AG09309 (cell line): ENCODE measurements at places on chromosomes 5 and 9.

GRCh38 chr9:81461196-81461595 lies 228.2 kb downstream of the TLE1 start:
- no peak for DNase-seq

GRCh38 chr5:56737002-56737621 lies 78.2 kb upstream of the MAP3K1 start:
- no peak for DNase-seq

DNA sequence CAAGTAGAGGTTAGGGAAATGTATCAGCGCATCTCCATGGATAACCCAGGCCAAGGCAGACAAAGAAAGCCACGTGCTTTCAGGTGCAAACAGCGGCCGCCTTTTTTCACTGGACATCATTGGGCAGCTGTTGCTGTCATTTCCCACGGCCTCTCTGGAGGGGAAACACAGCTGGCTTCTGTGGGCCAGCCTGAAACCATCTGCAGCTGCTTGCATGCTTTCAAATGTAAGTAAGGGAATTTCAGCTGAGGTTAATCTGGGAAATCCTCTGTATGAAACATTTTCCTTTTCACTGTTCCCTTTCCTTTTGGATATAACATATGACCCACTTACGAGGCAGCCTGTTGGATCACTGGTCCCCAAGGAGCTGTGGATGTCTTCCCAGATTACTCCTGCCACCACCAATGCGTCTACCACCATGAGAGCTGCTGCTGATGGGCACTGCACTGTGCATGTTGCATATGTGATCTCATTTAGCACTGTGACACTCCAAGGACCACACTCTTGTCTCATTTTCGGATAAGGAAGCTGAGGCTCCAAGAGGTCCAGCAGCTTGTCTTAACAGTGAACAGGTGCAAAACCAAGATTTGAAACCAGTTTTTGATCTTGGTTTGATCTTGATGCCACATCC lies 106.3 kb downstream of the C9orf152 start:
- no peak for DNase-seq

DNA sequence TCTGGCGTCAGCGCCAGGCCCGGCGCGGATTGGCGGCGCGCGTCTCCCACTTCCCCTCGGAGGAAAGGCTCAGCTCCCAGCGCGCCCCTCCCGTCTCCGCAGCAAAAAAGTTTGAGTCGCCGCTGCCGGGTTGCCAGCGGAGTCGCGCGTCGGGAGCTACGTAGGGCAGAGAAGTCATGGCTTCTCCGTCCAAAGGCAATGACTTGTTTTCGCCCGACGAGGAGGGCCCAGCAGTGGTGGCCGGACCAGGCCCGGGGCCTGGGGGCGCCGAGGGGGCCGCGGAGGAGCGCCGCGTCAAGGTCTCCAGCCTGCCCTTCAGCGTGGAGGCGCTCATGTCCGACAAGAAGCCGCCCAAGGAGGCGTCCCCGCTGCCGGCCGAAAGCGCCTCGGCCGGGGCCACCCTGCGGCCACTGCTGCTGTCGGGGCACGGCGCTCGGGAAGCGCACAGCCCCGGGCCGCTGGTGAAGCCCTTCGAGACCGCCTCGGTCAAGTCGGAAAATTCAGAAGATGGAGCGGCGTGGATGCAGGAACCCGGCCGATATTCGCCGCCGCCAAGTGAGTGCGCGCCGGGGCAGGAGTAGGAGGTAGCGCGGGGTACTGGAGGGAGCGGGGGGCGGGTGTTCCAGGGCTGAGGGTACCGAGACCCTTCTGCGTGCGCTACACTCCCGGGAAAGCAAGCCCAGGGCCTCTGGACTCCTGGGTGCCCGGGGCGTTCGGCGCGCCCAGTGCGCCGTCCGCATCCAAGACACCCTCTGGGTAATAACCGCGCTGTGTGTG lies at the start of gene MSX2:
MSX2 (plus strand) TSS at position 99 of the 777 bp plus-strand sequence; CDS start at position 177, 78 bp downstream.
- peak; percentile 59 for DNase-seq

DNA sequence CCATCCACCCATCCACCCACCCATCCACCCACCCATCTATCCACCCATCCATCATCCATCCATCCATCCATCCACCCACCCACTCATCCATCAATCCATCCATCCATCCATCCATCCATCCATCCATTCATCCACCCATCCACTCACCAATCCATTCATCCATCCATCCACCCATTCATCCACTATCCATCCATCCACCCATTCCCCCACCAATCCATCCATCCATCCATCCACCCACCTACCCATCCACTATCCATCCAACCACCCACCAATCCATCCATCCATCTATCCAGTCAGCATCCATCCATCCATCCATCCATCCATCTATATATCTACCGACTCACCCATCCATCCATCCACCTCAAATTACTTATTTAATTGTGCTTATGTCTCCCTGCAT lies 36.9 kb upstream of the PHYKPL start:
- no peak for DNase-seq

GRCh38 chr9:16744394-16744793 lies 126.1 kb downstream of the BNC2 start:
- no peak for DNase-seq

GRCh38 chr5:72070529-72070928 lies 36.7 kb upstream of the MAP1B start:
- no peak for DNase-seq

- DNase-seq, result no peak
Observed at GRCh38 chr5:137019229-137019628, 479.9 kb downstream of the SPOCK1 start.

GRCh38 chr5:102986074-102986473 lies 133.9 kb downstream of the GIN1 start:
- no peak for DNase-seq

GRCh38 chr5:14143841-14144585 lies 871 bp downstream of the TRIO start:
- no peak for DNase-seq

DNA sequence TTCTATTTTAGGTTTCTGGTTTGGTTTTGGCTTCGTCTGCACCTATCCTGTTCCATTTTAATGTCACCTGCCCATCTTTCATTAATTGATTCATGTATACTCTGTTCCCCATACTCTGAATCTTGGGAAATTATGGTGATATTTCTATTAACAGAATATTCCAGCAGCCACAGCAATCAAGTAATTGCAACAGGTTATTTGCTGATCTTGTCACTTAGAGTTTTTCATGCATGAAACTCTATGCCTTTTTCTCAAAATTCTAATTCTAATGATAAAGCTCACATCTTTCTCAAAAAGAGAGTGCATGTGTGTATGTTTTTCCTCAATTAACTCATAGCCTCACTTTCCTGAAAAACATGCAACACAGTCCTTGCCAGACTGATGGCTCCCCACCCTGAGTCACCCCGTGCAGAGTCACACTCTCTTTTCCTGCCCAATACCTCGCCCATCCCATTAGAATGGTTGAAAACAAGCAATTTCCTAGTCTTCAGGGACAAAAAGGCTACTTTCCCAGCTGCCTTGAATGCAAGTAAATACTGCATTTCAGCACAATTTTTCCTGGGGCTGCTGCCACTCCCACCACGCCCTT lies 15.6 kb downstream of the GFRA3 start:
- no peak for DNase-seq

DNA sequence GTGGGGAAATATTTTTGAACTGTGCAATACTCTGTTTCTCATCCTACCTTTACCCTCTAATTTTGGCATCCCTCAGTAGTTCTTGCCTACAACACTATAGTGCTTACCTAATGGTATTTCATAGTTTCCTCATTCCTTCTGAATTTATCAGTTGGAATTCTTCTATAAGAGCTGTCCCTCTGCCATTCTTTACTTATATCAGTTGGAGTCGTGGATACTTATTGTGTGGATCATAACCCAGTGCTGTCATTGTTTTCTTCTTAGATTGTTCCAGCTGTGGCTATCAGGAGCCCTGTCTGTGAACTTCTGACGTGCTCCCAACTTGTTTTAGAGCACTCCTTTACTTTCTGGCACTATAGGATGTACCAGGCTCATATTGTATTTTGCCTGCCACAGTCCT lies 146.1 kb upstream of the OTULINL start:
- no peak for DNase-seq

GRCh38 chr9:6552033-6552432 lies 93.5 kb downstream of the GLDC start:
- no peak for DNase-seq
